ENCODE measurements at places on chromosomes 2 and 18. TPM values are rescaled to one million over a fixed set of nuclear protein-coding genes. Genes with fewer than 3 reads are reported as not detected.

DNA sequence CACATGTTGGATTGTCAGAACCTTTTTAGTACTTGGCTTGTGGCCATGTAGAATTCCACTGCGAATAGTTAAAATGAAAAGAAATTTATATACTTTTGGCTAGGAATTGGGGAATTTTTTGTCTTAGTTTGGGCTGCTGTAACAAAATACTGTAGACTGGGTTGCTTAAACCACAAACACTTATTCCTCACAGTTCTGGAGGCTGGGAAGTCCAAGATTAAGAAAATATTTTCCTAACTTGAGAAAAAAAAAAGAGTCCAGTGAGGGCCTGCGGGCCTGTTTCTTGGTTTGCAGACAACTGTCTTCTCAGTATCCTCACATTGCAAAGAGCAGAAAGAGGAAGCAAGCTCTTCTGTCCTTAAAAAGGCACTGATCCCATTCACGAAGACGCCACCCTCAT is 81.9 kb downstream of the CD226 start:
- no peak for DNase-seq

DNA sequence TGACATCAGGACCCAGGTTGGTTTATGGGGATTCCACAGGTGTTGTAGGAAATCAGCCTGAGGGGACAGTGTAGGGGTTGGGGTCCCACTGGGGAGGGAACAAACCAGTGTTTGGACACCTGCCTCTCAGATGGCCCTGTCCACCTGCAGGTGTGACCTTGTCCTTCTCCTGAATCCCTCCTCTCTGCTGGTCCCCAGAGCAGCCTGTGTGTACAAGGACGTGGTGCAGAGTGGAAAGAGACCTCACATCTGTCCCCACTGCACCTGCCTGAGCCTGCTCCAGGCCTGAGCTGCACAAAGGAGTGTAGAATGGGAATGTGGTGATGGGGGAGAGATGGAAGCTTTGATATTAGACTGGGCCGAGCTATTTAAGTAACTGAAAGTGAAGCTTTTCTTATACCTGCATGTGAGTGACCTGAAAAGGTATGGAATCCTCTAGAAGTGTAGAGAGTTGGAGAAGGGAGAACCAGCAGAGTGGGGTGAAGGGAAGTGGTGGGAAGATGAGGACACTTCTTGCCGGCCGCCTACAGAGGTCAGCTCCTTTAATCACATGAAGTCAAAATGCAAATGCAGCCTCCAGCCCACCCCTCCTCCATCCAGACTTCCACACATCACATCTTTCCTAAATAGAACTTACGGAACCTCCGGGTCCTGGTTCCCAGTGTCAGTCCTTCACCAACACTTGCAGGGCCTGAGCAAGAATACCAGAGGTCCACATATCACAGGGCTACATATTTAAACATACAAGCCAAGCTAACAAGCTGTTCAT is 89.3 kb upstream of the SMAD2 start:
- DNase-seq, result no peak

DNA sequence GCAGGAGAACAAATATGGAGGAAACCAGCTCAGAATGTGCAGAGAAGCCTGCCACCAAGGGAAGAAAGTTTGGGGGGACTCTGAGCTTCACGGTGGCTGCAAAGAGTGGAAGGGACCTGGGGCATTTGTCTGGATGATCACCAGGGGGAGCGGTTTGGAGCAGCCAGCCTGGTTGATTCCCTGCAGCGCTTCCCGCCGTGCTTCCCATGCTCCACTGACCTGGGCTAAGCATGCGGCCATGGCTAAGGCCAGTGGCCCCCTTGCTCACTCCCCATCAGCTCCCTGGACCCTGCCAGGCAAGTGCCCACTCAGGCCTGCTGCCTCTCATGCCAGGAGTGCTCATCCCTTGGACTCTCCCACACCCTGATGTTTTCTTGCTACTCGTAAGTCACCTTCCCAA is 27.0 kb downstream of the NTSR2 start:
- no peak for DNase-seq

GRCh38 chr2:181457741-181458425 is 697 bp downstream of the ITGA4 start:
- no peak for DNase-seq

DNA sequence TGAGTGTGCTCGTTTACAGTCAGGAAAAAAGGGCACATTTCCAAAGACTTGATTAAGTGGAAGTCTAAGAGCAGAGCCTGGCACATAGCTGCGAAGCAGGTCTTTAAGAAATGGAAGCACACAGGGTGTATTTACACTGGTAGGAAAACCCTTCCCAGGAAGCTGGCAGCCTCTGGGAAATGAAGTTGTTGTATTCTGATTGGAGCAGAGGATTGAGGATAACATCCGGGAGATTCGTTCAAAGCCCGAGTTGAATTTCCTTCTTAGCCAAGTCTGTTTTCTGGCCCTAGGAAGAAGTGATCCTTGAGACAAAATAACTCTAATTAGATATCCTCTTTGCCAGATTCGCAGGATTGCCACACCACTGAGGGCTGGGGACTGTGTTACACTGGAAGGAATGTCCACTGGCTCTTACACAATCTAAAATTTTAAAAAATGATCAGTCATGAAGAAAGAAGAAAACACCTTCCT is 75.9 kb downstream of the ITGB1BP1 start:
- peak; percentile 16 for DNase-seq

DNA sequence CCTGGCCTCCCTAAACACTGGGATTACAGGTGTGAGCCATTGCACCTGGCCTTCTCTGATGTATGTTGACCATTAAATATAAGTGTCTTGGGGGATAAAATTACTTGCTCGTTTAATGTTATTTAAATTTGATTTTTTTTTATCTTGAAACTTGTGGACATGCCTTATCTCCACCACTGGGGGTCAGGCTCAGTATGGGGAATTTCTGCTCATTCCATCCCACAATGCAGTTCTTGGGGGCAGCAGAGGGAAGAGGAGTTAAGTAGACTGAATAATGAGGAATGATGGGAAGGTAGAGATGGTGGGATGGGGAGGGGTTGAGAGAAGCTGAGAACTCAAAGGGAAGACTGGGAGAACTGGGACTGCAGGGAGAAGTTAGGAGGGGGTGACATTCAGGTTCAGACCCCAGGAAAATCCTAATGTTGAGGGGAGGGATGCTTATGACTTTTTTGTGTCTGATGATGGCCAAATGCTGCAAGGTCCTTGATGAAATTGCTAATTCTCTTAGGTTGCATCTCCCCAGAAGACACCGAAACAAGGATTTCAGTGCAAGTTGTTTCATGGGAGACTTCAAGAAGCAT is 174.2 kb downstream of the MIB1 start:
- DNase-seq, result no peak

DNA sequence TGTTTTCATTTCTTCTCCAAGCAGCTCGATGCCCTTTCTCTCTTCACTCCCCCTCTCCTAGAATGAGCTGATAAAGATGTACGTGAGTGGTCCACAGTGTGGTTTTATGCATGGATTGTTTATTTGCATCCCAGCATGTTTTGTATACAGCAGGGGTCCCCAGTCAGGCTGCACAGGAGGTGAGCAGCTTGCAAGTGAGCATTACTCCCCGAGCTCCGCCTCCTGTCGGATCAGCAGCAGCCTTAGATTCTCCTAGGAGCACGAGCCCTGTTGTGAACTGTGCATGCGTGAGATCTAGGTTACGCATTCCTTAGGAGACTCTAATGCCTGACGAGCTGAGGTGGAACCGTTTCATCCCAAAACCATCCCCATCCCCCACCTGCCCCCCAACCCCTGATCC is 262.6 kb downstream of the AGAP1 start:
- no peak for DNase-seq

DNA sequence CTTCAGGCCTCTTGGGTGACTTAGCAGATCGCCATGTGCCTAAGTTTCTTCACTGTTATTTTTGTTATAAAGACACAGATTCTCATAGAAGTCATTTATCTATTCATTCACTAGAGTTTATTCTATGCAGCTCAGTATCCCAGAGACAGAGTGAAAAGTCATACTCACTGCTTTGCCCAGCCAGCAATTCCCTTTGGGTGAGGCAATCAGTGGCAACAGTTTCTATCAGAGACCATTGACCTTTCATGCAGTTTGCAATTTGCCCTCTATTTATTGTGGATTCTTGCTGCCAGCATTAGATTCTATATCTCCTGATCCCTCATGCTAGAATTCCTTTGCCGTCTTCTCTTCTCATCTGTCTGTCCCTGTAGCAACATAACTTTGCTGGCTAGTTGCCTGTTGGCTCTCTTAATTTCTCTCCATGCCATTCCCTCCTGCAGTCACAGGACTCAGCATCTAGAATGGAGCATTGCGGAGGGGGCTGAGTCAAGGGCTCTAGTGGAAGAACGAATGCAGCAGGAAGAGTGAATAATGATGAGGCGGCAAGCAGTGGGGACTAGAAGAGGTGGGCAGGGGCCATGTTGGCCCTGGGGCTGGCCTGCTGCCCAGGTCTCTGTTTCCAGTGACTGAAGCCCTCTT is 12.2 kb downstream of the SLC9A4 start:
- no peak for DNase-seq

DNA sequence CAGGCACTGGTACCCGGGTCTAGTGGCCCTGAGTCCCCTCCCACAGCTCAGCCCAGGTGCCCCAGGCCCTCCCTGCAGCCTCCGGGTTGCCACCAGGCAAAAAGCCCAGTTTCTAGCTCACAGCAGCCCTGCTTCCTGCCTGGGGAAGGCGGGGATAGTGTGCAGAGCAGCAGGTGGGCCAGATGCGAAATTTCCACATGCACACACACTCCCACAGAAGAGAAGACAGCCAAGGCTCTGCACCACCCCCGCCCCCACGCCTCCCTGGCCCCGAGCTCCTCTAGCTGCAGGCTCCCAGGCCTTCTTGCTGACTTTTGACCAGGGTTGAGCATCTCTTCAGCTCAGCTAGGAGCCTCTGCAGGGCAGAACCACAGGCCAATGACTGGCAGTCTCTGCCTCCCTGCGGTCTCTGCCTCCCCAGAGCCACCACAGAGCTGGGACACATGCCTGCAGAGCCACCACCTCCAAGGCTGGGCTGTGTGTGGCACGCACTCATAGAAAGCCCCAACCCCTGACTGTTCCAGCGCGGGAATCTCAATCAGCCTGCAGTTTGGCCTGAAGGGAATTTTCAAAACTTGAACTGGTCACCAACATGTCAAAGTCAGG is 7.2 kb downstream of the SLC66A2 start:
- no peak for DNase-seq

- no peak for DNase-seq
Observed at GRCh38 chr2:29123617-29124349, 8.6 kb downstream of the CLIP4 start.

DNA sequence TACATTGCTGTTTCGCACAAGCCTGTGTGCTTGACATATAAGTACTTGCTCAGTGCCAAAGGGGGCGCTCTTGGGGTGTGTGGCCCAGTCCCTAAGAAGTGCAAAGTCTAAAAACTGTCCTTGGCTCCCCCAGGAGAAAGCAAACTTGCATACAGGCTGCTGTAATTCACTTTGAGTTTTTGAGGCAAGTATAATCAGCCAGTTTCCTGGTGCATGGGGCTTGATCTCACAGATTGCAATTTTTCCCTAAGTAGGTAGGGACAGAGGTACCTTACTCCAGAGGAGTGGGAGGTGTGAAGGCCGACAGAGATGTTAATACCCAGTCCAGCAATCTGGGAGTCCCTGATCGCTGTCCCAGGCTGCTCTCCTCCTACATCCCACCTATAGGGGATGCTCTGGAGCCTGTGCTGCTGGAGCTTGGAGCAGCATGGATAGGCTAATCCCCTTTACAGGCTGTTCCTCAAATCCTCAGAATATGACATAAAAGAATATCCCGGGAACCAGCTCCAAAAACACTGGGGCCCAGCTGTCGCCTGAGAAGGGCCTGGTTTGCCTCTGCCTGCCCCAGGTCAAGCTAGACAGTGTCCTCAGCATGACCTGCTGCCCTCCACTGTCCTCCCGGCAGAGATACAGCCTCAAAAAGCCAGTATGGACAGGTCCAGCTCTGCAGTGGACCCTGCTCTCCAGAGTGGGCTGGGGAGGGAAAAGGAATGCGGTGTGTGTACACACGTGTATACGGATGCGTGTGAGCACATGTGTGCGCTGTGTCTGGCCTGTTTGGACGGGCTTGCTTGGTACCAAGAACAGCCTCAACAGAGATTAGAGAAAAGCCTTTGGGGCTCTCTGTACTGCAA is 136.5 kb upstream of the HAAO start:
- no peak for DNase-seq

DNA sequence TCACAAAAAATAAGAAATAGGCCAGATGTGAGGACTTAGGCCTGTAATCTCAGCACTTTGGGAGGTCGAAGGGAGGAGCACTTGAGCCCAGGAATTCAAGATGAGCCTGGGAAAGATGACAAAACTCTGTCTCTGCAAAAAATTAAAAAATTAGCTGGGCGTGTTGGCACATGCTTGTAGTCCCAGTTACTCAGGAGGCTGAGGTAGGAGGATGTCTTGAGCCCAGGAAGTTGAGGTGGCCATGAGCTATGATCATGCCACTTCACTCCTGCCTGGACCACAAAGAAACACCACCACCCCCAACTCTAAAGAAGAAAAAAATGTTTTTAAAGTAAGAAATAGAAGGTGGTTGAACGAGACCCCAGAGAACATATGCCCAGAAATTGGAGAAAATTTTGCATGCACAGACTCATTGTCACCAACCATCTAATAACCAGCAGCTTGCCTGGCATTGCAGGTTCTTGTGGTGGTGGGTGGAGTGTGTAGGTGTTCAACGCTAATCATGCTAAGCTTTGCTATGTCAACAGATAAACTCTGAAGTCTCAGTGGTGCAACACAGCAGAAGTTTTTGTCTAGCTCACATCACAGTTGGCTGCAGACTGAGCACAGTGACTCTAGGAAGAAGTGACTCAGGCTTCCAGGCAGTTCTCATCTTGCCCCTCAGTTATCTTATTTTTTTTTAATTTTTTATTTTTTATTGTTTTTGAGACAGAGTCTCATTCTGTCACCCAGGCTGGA is 18.6 kb downstream of the ARL4C start:
- DNase-seq, result no peak

ECEL1 gene
- total RNA-seq, result 2.4 TPM

LOXHD1 gene
- 0.41 TPM for total RNA-seq

SERPINB10 gene
- total RNA-seq, result 0.41 TPM

ATOH8 gene
- 2.0 TPM for total RNA-seq

DIS3L2 gene
- total RNA-seq, result 33.0 TPM

NT5C1B gene
- total RNA-seq, result not detected
